Endodermal cell (in vitro differentiated cells): ENCODE measurements at places on chromosomes 1 and 21.

DNA sequence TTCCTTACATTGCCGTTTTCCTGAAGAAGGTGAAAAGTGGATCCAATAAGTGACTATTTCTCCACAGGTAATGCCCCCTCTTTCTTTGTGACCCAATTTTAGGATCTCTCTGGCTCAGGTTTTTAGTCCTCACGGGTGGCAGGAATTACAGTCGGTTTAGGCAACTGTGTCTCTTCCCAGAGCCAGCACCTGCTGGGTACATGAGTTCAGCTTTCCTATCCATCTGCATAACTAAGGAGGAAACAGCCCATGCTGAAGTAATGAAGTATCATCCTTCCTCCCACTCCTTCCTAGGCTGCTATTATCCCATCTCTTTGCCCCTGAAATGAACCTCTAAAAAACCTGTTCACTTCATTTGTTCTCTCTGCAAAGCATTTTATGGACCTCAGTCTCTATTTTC lies 544.6 kb downstream of the NEGR1 start:
- DNase-seq = no peak
- no peaks in the 10 kb centered on the region for H3K36me3 ChIP-seq
- H3K4me1 ChIP-seq = no peaks in the 10 kb centered on the region
- H3K27ac ChIP-seq = no peak overlapping the region

GRCh38 chr1:234987415-234988154 lies 141.1 kb downstream of the TOMM20 start:
- peak; percentile 89 for DNase-seq
- peaks cover 8% of the 10 kb centered on the region for H3K4me1 ChIP-seq
- no peak overlapping the region for H3K4me3 ChIP-seq
- peak overlapping the region; percentile 90 for H3K27ac ChIP-seq
- no peaks in the 10 kb centered on the region for H3K27me3 ChIP-seq
- no peaks in the 10 kb centered on the region for H3K36me3 ChIP-seq

GRCh38 chr21:25776440-25776839 lies 41.7 kb downstream of the GABPA start:
- peaks cover 4% of the 10 kb centered on the region for H3K36me3 ChIP-seq
- no peak overlapping the region for H3K27ac ChIP-seq
- no peaks in the 10 kb centered on the region for H3K27me3 ChIP-seq
- no peak for DNase-seq

DNA sequence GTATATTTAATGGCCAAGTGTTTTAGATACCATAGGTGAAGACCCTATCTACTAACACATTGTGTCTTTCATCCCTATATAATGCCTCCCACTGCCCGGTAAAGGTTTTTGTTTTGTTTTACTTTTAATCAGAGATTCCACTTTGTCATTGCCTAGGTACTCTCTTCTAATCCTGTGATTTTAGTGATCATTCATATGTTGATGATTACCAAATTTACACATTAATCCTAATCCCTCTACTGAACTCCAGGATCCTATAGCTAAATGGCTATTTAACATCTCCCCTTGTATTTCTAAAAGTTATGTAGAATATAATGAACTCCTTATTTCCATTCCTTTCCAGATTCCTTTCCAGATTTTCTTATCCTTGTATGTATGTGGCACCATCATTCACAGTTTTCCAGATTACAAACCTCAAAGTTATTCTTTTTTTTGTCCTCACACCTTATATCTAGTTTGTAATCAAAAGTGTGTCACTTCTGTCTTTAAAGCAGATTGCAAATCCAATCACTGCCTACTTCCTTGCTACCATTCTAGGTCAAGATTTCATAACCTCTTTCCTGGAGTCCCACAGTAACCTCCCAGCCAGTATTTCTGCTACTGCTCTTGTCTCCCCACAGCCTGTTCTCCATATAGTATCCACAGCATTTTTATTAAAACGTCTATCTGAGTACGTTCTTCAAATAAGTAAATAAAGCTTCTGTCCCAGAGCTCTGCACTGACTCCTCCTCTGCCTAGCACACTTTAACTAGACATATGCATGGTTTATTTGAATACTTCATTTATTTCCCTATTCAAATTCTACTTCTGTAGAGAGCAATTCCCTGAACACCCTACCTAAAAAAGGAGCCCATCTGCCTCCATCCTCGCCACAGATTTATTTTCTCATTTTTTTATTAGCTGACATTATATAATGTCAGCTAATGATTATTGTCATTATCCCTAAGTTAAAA lies 157.8 kb downstream of the KCNT2 start:
- H3K4me3 ChIP-seq = no peak overlapping the region
- no peaks in the 10 kb centered on the region for H3K4me1 ChIP-seq
- H3K27ac ChIP-seq = no peak overlapping the region
- peaks cover 13% of the 10 kb centered on the region for H3K27me3 ChIP-seq
- DNase-seq = no peak

DNA sequence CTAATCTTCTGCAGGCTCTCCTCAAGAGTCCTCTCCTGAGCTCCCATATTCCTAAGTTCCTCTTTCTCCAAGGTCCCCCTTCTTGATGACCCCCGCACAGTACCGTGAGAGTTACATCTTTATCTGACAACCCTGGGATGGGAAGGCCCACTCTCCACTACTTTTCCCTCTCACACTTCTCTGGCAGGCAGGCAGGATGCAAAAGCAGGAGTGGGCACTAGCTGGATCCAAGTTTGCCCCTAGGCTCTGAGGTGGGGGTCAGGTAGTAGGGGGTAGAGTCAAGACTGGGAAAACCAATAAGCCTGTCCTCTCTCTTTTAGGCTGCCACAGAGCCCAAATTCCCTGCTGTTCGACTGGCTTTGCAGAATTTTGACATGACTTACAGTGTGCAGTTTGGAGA lies 3.9 kb downstream of the NSUN4 start:
- no peak for DNase-seq
- no peaks in the 10 kb centered on the region for H3K27me3 ChIP-seq
- H3K4me1 ChIP-seq = no peaks in the 10 kb centered on the region

- peak; percentile 87 for DNase-seq
- H3K4me1 ChIP-seq = peaks cover 25% of the 10 kb centered on the region
- H3K27me3 ChIP-seq = peaks cover 2% of the 10 kb centered on the region
- no peak overlapping the region for H3K4me3 ChIP-seq
Observed at GRCh38 chr1:18949686-18950400, 6.6 kb downstream of the IFFO2 start.

DNA sequence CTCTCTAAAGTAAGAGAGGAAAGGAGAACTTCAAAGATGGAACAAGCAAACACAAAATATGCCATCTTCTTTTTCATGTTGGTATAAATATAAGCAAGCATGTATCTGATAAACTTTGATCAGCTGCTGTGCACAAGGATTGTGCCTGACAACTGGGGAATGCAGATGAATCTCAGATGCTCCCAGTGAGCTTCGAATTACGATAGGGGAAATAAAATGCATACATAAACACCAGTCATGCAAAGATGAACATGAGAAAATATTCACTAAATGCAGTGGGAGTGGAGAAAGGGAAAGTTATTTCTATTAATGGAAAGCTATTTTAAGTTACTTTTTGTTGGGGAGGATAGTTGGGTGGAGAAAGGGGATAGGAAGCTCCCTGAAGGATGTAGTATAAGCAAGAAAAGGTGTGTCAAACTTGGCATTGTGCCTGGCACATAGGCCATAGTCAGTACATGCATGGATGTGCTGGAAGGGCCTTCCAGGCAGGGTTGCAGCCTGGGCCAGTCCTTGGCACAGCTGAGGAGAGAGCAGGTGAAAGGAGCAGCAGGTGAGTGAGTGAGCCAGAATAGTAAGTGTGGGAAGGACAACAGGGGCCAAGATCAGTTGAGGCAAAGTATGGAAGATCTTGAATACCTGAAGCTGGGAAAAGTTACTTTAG lies 57.8 kb upstream of the PGD start:
- H3K4me1 ChIP-seq = peaks cover 4% of the 10 kb centered on the region
- no peak overlapping the region for H3K4me3 ChIP-seq
- H3K36me3 ChIP-seq = peaks cover 73% of the 10 kb centered on the region
- DNase-seq = no peak

DNA sequence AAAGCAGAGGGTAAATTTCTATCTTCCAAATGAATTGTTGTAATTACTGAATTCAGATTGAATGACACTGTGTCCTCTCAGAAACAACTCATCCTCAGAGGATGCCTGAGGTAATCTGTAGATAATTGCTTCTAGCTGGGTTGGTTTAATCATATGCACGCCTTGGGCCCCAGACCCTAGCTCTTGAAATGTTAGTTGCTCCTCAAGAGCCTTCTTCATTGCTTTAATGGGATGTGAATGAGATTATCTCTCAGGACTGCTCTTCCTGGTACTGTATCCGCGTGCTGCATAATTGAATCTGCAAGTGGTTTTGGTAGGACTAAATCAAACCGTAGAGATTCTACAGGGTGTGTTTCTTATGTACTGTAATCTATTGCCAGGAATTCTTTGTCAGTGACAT lies 569.3 kb upstream of the NEGR1 start:
- no peaks in the 10 kb centered on the region for H3K27me3 ChIP-seq
- H3K4me3 ChIP-seq = no peak overlapping the region
- no peak for DNase-seq
- H3K4me1 ChIP-seq = no peaks in the 10 kb centered on the region
- no peak overlapping the region for H3K27ac ChIP-seq
- no peaks in the 10 kb centered on the region for H3K36me3 ChIP-seq

DNA sequence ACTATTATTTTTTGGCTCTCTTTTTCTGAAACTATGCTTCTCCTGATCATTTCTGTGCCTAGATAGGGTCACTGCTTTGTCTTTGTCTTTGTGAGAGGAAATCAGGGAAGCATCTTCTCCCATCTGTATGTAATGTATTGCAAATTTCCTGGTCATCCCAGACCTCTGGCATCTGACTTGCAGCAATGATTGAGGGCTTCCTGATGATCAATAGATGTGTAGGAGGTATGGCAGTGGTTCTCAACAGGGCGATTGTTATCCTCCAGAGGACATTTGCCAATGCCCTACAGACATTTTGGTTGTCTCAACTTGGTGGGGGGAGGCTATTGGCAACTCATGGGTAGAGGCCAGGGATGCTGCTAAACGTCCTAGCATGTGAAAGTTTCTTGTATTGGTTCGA lies 64.7 kb downstream of the RGL1 start:
- peaks cover 23% of the 10 kb centered on the region for H3K27me3 ChIP-seq
- H3K4me1 ChIP-seq = peaks cover 8% of the 10 kb centered on the region

DNA sequence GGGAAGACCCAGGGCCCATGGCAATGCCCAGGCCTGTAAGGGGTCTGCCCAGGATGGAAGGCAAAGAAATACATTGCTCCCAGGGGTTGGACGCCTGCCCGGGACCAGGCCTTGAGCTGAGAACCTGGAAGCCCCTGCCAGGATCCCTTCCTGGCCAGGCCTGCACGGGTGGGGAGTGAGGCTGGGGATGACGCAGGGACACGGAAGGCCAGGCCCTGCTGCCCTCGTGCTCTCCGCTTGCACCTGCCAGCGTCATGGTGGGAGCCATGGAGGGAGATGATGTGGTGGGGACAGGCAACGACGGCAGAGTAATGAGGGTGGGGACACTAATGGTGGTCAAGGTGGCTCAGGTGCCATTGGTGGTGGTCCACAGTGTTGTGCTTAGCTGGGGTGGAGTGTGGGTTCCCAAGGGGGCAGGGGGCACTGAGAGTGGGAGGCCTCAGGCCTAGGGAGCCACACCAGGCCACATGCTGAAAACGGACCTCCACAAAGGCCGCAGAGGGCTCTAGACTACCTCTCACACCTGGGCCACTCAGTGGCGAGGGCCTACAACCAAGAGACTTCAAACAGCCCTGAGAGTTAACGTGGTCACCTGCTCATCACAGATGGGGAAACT lies 4.3 kb downstream of the HES3 start:
- no peak overlapping the region for H3K4me3 ChIP-seq
- H3K27ac ChIP-seq = no peak overlapping the region
- DNase-seq = no peak

DNA sequence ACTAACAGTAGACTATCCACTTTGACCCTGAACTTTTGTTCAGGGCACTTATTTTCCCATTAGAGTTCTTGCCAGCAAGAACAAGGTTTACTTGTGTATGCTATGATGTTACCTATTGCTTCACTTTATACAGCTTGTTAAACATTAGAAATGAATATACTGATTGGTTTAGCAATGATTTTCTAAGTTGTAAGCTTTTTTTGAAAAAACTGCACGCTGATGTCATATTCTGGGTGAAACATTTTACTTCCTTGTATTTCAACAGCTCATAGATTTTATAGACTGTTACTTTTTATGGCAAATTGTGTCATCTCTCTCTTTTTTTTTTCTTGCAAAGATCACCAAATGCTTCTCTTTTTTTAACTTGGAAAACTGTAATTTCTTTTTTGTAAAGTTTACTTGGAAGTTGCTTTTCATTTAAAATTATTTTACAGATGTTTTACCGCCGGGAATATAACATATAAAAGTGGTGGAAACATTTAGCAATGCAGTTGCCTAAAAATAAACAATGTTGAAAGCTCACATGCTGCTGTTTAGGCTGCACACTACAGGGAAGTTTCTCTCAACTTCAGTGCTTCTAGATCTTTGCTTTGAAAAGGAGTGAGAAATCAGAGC lies 215.3 kb upstream of the NFIA start:
- H3K27ac ChIP-seq = no peak overlapping the region
- DNase-seq = no peak
- no peaks in the 10 kb centered on the region for H3K4me1 ChIP-seq
- no peaks in the 10 kb centered on the region for H3K36me3 ChIP-seq
- H3K4me3 ChIP-seq = no peak overlapping the region

GRCh38 chr1:236545621-236546169 lies 21.9 kb downstream of the LGALS8 start:
- DNase-seq = no peak
- no peak overlapping the region for H3K27ac ChIP-seq
- H3K4me1 ChIP-seq = no peaks in the 10 kb centered on the region
- H3K36me3 ChIP-seq = peaks cover 47% of the 10 kb centered on the region

GRCh38 chr1:175870217-175870616 lies 126.8 kb upstream of the TNR start:
- H3K36me3 ChIP-seq = no peaks in the 10 kb centered on the region
- H3K27ac ChIP-seq = no peak overlapping the region
- peaks cover 17% of the 10 kb centered on the region for H3K4me1 ChIP-seq
- H3K27me3 ChIP-seq = no peaks in the 10 kb centered on the region

DNA sequence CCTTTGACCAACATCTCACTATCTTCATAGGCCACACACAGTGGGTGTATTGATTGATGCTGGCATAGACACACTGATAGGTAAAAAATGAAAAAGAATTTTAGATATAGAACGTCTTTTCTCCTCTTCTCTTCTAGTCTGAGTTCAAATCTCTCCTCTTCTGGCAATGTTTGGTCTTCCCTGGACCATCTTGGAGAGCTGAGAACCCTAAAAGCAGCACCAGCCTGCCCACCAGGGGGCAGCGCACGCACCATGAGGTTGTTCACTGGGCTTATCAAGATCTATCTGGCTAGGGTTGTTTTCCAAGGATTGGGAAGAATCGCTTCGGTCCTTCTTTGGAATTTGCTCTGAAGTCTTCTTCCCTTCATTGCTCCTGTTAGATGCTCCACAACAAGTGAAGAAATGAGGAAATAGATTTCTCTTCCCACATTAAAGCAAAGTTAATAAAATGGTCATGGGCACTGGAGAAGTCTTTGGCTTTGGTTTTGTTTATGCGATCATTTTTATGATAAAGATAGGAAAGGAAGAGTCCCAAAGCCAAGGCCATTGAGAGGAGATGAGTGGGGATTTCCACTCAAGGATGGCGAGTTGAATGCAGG lies 104.0 kb upstream of the OLIG2 start:
- H3K36me3 ChIP-seq = no peaks in the 10 kb centered on the region
- no peaks in the 10 kb centered on the region for H3K4me1 ChIP-seq
- H3K27me3 ChIP-seq = no peaks in the 10 kb centered on the region
- no peak overlapping the region for H3K4me3 ChIP-seq
